ENCODE measurements at places on chromosomes 16 and 17.

GRCh38 chr16:67395458-67396158 is 2.3 kb upstream of the TPPP3 start:
- no peak for DNase-seq

DNA sequence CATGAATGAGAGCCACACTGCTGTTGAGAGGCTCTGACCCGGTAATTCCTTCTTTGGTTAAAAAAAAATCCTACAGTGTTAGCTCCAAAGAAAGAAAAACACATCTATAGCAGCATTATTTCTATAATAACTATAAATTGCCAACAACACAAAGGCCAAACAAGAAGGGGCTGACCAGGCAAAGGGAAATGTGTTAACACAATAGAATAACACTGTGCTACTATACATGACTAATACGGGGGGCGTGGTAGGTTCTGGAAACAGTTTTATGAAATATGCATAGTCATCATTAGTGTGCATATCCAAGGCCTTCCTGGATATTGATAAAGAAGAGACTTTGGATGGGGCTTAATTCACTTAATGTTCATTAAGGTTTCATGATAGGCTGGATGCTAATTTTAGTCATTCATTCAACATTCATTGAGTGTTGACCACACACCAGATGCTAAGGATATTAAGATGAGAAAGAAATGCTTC is 50.0 kb upstream of the CCL1 start:
- DNase-seq = no peak

DNA sequence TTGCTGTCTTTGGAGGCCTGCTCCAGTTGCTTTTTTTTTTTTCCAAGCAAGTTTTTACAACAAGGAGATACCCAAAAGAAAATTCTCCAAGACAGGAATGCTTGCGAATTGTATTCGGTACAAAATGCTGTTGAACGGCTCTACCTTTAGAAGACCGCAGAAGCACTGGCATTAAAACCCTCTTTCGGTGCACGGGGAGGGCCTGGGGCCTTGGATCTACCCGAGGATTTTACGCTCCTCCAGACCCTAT is 1.3 kb upstream of the HELZ start:
- no peak for DNase-seq

- DNase-seq = peak; percentile 73
Measured at GRCh38 chr17:31321481-31321880, at the start of gene EVI2A. EVI2A (minus strand) TSS chr17:31321622; CDS start chr17:31319013, 2,609 bp downstream.

GRCh38 chr17:19281161-19281560 is 44.0 kb downstream of the EPN2 start:
- DNase-seq = no peak

GRCh38 chr16:48537275-48537674 is 72.7 kb downstream of the N4BP1 start:
- DNase-seq = no peak

DNA sequence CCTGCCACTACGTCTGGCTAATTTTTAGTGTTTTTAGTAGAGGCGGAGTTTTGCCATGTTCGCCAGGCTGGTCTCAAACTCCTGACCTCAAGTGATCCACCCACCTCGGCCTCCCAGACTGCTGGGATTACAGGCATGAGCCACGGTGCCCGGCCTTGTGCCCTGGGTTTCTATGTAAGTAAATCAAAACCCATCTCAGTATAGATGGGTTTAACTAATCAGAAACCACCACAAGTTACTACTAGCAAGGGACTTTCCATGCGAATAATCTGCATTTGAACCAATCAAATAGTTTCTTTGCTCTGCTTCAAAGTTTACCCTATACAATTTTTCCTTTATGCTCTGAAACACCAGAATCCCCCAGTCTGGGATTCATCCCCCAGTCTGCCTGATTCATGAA is 16.5 kb upstream of the EIF1 start:
- no peak for DNase-seq

DNA sequence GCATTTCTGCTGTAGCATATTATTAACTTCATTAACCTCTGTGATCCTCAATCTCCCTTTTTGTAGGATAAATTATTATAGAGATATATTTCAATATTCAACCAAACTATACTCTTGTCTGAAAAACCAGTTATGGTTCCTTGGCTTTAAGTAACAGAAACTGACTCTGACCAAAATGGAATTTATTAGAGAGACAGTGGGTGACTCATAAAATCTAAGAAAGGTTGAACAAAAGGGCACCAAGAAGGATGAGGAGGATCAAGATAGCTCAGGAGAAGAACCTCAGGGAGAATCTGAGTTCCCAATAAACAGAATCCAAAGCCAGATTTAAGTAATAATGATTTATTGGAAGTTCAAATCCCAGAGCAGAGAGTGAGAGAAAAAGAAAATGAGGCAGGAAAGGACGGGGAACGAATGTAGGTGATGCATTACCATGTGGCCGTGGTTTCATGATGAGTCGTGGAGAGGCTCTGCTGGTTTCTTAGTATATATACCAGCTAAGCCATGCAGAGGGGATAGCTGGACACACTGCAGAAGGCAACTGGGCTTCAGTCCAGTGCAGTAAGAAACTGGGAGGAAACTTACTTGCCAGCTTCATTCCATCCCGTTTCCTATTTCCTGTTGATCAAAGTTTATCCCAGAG is 151.5 kb upstream of the GOT2 start:
- no peak for DNase-seq

- no peak for DNase-seq
Measured at GRCh38 chr17:7046127-7046724, 2.3 kb upstream of the SLC16A11 start.

DNA sequence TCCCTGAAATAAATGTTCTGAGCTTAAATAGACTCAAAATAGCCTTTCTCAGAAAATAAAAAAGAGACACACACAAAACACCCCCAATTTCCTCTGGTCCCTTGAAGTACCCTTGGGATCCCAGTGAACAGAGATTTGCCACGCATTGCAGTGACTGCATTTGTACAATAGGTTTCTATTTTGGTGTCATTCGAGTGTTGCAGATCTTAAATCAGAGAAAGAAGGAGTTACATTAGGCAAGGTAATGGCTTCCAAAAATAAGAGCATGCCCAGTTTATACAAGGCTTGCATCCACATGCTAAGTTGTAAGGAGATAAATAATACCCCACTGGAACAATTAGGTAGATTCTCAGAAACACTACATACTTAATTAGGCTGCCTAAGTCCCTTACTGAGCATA is 2.2 kb downstream of the TOX3 start:
- no peak for DNase-seq

- no peak for DNase-seq
Measured at GRCh38 chr17:50157891-50158290, 7.4 kb upstream of the PPP1R9B start.

All from T follicular helper cell (primary cell).